Panc1 (cell line): ENCODE measurements at places on chromosomes 11 and 22. TPM values are rescaled to one million over a fixed set of nuclear protein-coding genes. Genes with fewer than 3 reads are reported as not detected.
A peak's percentile ranks its signal among the peaks of the same experiment; 100 is the strongest.

CCDC73 gene
- not detected for total RNA-seq

DNA sequence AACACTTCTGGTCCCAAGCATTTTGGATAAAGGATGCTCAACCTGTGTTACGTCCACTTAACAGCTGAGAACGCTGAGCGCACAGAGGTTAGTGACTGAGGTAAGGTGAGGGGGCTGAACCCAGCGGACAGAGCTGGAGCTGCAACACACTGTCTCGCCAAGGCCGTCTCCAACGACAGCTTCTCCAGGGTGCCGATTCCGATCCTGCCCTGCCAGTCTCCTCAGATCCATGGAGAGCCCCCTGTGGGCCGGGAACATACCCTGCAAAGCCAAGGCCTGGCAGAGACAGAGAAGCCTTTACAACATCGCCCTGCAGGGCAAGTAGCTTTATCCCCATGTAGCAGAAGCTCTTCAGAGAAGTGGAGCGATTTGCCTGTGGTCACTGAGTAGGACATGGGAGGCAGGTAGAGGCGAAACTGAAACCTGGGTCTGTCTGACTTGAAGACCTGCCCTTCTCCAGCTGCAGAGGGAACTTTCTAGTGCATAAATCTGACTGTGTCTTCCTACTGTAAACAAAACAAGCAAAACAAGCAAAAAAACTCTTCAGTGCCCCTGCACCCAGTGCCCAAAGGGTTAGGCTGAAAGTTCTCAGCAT lies 72.8 kb downstream of the SCUBE1 start:
- no peak for DNase-seq

DNA sequence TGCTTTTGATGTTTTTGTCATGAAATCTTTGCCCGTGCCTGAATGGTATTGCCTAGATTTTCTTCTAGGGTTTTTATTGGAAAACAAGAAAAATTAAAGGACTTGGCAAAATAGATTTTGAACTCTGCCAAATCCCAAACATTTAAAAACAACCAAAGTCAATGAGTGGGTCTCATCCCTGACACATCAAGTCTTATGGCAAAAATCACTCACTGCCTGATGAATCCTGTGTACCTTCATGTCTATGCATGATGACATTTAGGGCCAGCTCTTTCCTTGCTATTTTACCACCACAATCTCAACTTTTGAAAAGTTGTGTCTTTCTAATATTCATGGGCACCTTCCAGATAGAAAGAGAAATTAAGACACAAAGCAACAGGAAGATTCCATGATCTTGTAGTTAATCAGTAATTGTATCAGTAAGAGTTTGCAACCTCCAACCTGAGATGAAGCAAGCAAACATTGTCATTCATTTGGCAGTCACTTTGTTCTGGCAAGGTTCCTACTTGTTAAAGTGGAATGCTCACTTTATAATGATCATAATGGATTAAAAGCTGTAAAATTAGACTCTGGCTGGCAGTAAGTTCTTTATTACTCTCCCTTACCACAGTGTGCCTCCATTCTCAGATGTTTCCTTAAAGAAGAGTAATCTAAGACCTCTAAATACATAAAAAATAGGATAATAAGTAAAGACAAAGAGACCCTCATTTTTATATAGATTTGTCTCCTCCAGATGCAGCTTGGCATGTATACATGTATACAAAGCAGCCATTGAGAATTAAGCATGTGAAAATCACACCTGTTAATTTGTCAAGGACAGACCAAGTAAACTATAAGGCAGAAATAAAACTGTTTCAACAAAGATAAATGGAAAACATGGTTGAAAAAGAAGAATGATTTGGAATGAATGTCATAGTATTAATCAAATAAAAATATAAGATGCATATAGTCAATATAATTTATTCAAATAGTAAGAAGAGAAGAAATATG lies 51.6 kb downstream of the ETS1 start:
- no peak for DNase-seq

DNA sequence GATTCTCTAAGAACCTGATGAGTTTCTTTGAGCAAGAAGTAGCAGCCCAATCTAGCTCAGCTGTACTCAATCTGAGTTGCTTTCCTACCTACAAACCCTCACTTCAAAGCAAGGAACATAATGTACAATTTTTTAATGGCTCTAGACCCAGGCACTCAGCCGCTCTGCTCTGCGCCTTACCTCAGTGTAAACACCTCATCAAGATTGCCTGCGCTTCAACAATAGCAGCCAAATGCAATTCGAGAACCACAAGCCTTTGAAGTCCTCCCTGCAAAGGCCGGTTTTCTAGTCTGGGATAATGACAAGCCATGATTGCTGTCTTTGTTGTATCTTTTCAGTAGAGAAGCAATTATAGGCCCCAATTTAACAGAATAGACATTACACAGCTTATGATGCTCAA lies 38.0 kb downstream of the JHY start:
- DNase-seq = no peak

GRCh38 chr11:13317293-13318080 lies 39.9 kb downstream of the BMAL1 start:
- no peak for DNase-seq

RAG2 gene
- 0.10 TPM for total RNA-seq

MS4A15 gene
- total RNA-seq = not detected

GRCh38 chr11:132686886-132687285 lies 845.4 kb downstream of the OPCML start:
- DNase-seq = no peak

GRCh38 chr11:123233975-123234334 lies 38.9 kb upstream of the CLMP start:
- DNase-seq = no peak

NLRP14 gene
- 0.08 TPM for total RNA-seq

DNA sequence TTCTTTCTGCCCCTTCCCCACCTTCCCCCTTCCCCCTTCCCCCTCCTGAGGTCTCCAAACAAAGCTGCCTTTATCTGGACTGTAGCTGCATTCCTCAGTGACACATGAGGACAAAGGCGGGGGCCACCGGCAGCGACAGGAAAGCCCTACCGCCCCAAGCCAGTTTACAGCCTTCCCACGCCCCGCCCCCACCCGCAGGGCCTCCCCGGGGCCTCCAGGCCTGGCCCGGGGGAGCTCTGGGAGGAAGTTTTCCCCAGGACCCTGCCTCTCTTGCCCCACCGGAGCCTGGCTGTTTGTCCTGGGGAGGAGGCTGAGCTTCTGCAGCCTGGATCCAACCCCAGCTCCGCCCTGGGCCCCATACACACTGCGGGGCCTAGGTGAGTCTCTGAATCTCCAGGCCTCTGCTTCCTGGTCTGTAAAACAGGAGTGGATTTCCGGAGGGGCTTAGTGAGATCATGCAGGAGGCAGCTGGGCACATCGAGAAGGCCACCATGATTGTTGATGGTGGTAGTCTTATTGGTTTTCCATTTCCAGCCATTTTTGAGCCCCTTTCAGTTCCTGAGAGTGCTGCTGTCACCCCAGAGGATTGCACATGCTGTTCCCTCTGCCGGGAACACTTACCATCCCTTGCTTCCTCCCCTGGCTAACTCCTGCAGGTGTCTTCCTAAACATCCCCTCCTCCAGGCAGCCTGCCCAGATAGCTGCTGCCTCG lies 130.7 kb downstream of the MN1 start:
- no peak for DNase-seq

- no peak for DNase-seq
Measured at GRCh38 chr11:127902382-127902781, 685.0 kb downstream of the ETS1 start.

GPR137 gene
- 183 TPM for total RNA-seq

RFPL2 gene
- total RNA-seq = not detected

DNA sequence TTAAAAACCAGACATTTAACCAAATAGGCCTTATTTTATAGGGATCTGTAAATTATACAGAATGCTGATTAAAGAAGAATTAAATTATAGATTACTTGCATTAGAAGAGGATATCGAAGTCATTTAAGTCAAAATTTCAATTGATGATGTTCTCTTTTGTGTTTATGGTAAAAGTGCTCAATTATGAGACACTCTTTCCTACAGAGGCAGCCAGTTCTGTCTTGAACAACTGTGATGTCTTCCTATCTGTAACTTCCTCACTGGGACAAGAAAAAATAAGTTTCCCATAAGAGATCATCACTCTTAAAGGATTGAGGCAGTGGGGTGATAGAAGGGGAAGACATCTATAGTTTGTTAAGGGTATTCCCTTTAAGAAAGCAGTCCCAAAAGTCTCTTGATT lies 613.5 kb downstream of the INSC start:
- DNase-seq = no peak

RFPL1 gene
- not detected for total RNA-seq

DNA sequence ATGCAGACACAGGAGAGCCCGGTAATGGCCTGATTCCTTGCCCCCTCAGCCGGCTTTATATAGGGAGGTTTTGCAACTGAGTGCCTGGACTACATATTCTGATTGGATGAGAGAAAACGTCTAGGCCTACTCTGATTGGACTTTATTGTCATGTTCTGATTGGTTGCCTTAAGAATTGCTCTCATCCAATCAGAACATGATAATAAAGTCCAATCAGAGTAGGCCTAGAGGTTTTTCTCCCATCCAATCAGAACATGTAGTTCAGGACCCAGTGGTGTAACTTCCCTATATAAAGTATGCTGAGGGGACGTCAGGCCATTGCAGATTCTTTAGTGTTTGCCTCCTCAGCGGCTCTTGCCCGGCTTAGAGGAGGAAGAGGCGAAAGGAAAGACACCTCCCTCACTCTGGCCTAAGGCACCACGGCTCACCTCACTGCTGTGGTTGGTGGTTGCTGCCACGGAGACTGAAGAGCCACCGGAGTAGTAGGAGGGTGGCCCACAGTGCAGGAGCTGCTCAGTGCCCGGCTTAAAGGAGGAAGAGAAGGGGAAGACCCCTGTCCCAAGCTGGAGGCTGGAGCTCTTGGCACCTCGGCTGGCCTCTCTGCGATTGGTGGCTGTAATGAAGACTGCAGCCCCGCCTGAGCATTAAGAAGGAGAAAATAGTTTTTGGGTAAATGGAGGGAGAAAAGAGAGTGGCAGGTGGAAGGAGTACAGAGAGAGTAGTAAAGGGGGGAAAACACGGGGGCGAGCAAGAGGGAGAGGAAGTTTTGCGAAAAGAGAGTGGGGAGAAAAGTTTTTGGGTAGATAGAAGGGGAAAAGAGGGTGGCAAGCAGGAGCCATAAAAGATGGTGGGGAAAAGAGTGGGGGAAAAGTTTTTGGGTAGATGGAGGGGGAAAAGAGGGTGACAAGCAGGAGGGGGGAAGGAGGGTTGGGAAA lies 116.7 kb upstream of the SERPIND1 start:
- DNase-seq = no peak

DNA sequence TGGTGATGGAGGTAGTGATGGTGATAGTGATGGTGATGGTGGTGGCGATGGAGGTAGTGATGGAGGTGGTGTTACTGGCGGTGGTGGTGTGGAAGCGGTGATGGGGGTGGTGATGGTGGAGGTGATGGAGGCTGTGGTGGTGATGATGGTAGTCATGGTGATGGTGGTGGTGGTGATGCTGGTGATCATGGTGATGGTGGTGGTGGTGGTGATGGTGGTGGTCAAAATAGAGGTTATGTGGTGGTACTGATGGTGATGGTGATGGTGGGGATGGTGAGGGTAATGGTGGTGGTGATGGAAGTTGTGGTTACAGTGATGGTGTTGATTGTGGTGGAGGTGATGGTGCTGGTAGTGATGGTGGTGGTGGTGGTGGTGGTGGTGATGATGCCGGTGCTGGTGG lies 199.2 kb downstream of the IGLL1 start:
- DNase-seq = no peak

DNA sequence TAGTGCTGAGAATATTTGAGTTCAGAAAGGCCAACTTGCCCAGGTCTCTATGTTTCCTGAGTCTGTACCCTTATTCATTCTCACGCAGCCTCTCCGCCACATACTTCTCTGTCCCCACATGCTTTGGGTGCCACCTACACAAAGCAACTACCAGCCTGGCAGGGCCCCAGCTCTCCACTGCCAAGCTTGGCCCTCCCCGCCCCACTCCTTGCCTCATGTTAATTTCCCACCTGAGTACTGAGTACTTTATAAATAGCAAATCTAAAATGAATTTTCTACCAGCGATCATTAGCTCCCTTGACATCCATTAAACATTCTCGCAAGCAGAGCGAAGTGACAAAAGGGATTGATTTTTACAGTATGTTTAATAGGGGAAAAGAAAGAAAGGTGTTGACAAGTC lies 20.8 kb downstream of the NTM start:
- no peak for DNase-seq

DNA sequence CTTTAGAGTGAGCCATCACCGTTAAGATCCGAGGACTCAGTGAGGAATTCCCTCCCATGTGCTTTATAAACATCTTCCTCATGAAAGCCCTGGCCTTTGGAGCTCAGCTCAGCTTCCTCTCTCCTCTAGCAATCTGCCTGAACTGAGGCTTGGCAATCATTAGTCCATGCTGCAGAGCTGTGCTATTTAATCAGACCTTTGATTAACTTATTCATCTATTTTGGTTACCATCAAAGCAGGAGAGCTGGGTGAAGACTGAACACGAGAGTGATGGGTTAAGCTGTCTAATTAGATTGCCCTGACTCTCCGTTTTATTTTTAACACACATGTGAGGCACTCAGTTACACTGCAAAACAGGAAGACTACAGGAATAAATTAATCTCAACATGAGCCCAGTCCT lies 351.3 kb downstream of the LARGE1 start:
- no peak for DNase-seq

TNNI2 gene
- 0.46 TPM for total RNA-seq

CALCA gene
- not detected for total RNA-seq

DNA sequence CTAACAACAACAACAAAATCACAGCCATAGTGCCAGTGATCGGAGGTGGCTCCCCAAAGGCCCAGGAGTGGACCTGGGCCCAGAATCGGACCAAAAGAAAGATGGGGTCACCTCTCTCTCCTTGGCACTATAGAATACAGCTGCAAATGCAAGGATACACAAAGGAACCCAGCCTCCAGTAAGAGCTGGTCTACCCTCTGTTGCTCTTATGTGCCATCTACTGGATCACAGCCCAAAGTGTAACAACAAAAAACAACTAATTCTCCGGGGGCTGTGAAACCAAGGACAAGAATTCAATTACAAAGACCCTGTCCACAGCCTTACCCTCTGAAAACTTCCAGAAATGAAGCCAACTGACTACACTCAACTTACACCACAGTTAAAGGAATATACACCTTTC lies 21.6 kb downstream of the OR8G5 start:
- no peak for DNase-seq

- DNase-seq = peak; percentile 30
Measured at GRCh38 chr11:65279741-65280440, 18.1 kb downstream of the POLA2 start.
